GM03348 (cell line): ENCODE measurements at places on chromosomes 7 and 10.

GRCh38 chr10:370449-370825 lies 235.2 kb downstream of the ZMYND11 start:
- DNase-seq = no peak

GRCh38 chr10:1766049-1766448 lies 28.7 kb upstream of the ADARB2 start:
- no peak for DNase-seq

DNA sequence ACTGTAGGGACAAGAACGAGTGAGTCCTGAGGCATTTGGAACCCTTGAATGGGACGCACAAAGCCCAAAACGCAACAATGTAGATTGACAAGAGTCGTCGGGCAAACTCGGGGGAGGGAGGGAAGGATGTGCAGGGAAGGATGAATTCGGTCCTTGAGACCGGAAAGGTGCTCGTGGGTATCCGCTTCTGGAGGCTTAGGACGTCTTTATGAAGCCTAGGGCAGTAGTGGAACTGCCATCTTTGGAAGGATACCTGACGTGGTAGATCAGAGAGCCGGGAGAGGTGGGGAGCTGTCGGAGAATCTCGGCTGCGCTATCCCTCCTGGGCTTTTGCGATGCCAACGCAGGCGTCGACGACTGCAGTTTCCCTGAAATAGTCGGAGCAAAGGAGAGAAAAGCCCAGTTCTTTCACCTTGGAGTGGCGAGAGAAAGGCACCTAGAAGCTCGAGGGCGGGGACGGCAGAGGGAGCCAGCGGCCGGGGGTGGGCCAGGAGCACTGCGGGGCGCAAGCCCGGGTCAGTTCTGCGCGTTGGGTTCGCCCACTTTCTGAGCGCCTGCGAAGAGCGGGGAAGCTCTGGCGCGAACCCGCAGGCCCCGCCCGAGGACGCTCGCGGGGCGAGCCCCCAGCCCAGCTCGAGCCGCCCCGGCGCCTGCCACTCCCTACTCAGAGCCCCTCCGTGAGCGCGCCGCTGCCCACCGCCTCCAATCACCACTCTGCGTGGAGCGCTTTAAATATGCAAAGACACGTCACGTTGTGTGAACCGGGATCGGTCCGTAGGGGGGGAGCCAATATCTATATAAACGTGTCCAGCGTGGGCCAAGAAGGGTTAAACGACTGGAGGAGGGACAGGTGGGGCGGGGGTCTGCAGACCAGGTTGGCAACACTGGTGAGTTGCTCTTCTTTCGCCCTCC lies at the start of gene CYP26C1:
Gene CYP26C1 (plus strand): TSS at position 824 of the 912 bp plus-strand sequence. CDS start 466 bp downstream, outside the sequence.
- DNase-seq = no peak

DNA sequence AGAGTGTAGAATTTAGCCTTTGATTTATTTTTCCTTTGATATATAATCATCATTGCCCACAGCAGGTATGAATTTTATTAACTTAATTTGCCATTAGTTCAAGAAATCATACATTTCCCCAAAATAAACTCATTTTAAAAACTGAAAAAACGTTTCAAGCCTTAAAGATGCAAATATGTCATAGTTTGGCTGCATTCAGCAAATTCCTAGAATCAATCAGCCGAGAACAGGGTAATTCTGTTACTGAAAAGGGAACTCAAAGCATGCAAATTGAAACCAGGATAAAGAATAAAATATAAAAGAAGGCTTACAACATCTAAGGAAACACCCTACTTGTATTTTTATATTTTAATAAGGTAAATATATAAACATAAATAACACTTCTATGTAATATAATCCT lies 233.8 kb upstream of the PRKCQ start:
- DNase-seq = no peak

- DNase-seq = no peak
Observed at GRCh38 chr7:152663931-152664330, 12.0 kb downstream of the XRCC2 start.

GRCh38 chr7:5382281-5382892 lies 41.2 kb downstream of the TNRC18 start:
- DNase-seq = no peak

GRCh38 chr10:67603086-67603485 lies 92.9 kb downstream of the CTNNA3 start:
- no peak for DNase-seq

- DNase-seq = no peak
Observed at GRCh38 chr10:131944976-131945695, 36.6 kb downstream of the BNIP3 start.

DNA sequence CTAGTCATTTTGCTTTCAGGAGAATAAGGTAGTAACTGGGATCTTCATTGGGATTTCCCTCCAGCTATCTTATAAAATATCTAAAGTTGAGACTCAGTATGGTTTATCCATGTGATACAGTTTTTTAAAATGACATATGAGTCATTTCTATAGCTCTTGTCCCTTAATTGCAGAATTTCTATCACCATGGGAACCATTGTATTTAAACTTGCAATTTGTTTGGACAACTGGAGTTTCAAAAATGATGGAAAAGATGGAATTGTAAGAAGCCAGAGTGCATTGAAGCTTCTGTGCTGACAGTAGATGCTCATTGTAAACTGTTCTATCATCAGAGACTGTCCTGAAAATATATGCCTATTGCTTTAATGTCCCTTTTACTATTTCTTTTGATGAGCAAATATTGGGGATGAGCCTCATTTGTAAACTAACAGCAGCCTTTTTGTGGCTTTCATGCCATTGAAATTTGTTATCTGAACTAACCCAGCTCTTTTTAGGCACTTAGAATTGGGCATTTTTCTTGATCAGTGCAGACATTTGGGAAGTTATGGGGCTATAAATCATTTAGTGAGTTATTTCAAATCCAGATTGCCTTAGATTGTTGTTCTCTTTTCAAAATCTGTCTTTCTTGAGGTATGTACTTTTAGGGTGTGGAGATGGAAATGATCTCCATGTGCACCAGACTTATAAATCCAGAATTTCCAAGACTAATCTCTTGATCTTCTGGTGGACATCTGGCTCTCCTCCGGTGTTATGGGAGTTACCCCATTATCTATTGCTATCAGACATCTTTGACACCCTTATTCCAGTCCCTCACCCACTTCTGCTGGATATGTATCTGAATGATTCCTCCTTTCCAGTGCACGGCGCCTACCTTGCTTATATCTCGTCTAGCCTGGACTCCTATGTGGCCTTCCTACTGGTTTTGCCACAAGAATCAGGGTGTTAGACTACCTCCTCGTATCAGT lies 159.0 kb downstream of the SND1 start:
- no peak for DNase-seq

DNA sequence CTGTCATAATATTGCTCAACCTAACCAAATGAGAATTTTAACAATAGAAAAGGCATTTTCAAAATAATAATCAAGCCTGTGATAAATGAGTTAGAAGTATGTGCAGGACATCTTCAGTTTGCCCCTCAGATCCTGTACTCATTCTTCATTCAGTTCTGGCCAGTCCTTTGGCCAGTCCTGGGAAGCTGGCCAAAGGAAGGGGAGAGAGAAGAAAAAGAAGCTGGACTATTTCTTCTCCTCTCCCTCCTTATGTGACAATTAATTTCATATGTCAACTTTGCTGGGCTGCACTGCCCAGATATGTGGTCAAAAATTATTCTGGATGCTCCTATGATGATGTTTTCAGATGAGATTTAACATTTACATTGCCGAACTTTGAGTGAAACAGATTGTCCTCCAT lies 31.6 kb upstream of the ITGB8 start:
- peak; percentile 7 for DNase-seq

DNA sequence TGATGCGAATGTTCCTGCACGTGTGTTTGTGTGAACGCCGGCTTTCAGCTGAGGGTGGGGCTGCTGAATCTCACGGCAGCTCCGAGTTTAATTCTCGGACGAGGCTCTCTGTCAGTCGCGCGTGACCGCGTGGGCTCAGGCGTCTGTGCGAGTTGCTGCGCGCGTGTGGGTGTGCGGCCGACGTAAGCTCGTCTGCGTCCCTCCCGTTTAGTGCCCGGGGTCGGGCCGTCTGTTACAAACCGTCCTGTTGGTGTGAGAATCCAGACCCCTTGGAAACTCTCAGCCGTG lies 41.6 kb upstream of the CFAP46 start:
- no peak for DNase-seq

DNA sequence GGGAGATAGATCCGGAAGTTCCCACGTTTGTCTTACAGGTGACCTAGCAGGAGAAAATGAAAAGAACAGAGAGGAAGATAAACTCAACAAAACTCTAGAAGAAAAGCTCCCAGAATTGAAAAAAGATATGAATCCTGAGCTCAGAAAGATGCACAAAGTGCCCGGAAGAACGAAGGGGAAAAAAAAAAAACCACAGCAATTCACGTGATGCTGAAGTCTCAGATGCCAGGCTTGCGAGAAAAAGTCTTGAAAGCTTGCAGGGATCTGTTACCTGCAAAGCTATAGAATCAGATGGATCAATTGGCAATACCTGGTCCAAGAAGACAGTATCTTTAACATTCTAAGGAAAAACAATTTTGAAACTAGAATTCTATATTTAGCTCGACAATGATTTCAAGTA lies 33.5 kb downstream of the CARD11 start:
- DNase-seq = no peak

GRCh38 chr10:8844141-8844540 lies 789.7 kb downstream of the GATA3 start:
- DNase-seq = no peak

DNA sequence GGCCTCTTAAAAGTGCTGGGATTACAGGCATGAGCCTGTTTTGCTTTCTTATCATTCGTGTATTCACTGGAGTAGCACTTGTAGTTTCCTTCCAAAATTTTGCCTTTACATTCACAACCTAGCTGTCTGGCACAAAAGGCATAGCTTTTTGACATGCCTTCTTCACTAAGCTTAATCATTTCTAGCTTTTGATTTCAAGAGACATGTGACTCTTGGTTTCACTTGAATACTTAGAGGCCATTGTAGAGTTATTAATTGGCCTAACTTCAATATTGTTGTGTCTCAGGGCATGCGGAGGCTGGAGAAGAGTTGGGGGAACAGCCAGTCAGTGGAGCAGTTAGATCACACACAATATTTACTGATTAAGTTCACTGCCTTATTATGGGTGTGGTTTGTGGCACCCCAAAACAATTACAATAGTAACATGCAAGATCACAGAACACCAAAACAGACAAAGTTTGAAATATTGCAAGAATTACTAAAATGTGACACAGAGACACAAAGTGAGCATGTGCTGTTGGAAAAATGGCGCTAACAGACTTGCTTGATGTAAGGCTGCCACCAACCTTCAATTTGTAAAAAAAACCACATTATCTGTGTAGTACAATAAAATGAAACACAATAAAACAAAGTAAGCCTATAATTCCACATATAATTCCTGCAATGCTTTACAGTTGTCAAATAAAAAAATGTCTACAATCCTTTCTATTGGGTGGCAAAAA lies 43.1 kb downstream of the BRAF start:
- DNase-seq = no peak

DNA sequence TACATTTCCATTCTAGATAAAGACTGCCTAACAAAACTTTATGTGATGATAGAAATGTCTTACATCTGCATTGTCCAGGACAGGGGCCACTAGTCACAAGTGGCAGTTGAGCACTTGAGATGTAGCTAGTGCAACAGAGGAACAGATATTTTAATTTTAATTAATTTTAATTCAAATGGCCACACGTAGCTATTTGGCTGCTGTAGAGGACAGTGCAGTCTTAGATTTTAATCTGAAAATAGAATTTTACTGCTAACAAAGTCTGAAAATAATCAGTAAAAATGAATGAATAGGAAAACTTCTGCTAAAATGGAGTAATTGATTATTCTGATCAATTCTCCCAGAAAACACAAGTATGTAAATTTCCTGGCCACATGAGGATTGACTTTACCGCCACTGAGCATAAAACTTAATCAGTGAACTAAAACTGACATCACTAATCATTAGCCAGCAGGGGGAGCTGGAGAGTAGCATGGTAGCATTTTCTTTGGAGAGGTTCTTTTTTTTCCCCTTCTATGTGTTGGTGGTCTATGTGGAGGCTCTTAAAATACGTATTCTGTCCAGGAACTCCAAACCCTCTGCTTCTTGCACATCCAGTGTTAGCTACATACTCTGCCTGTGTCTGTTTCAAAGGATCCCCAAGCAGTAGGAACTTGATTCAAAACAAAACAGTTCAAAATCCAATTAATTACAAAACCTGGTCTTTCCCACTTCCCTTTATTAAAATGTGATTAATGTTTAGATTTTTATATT lies 52.1 kb downstream of the TSPAN12 start:
- peak; percentile 51 for DNase-seq

GRCh38 chr10:46523119-46523961 lies 33.1 kb downstream of the GPRIN2 start:
- peak; percentile 62 for DNase-seq

DNA sequence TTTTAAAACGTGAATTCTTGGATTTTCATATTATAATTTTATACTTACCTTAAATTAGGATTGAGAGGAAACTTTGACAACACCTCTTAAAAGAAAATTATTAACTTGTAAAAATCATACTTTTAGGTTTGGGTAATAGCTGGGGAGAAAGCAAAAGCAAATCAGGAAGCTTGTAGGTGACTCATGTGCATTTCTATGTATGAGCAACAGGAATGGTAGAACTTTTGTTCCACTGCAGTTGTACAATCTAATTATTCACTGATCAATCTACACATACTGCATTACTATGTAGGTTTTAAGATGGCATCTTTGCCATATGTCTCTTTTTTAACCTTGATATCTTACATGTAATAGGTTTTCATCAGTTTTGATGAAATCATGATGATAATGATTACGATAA lies 223.2 kb downstream of the PRKG1 start:
- DNase-seq = peak; percentile 40

DNA sequence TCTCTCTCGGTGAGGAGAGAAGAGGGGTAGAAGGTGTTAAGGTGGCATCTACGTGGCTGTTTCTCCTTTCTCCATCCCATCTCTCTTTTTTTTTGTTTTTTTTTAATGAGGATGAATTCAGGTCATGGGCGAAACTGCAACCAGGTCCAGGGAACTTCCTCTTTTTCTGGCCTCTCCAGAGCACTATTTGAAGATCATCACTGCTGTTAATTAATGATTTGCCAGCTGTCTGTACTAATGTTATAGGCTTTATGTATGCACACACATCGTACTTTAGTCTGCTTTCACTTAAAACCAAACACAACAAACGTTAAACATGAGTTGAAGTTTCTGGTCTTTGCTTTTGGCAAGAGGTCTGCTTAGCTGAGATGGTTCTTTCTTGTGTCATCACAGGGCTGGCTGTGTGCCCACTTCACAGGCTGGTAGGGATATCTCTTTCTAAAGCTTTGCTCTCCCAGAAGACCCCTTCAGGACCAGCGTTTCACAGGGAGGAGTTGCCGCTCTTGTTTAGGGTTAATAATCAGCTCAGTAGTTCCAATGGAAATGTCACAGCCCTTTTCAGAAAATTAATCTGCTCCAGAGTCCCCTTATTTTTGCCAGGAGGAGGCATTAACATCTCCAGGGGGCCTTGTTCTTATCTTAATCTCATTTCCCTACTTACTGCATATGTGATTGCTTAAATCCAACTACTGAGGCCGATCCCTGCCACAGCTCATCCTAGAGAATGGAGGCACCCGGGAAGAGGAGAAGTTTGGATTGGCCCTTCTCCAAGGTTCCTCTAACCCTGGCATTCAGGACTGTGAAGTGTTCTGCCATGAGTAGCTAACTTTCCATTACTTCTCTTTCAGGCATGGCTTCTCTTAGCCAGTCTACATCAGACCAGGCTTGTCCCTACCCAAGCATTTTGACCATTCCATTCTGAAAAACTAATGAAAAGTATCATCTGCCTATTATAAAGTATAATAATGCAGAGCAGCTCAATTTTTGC lies 273.9 kb upstream of the NFE2L3 start:
- DNase-seq = no peak

- DNase-seq = no peak
Observed at GRCh38 chr7:95261895-95262415, 62.4 kb downstream of the PON1 start.
